NCI-H2171 treated with DMSO at 0.1 percent for 48 hours (cell line): ENCODE measurements at places on chromosomes 6 and 20.
A peak's percentile ranks its signal among the peaks of the same experiment; 100 is the strongest.

- no peak for DNase-seq
These were observed 6.4 kb upstream of the PSMG4 start for GRCh38 chr6:3252369-3252768.

DNA sequence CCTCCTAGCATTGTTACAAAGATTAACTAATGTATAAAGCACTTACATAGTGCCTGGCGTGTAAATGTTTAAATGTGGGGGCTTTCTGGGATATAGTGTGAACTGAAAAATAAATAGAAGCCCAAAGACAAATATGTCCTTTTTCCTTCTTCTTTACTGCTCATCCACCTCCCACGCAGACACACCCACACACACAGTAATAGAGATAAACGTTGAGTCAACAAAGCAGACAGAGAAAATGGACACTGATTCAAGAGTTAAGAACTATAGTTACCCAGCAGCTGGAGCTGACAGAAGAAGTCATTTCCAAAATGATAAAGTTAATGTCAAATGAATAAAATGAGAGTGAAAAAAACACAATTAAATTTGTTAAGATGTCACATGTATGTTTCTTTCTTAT, 68.3 kb downstream of the FHL5 start:
- DNase-seq: no peak

- DNase-seq: no peak
These were observed 28.1 kb upstream of the IBTK start for GRCh38 chr6:82275686-82276085.

DNA sequence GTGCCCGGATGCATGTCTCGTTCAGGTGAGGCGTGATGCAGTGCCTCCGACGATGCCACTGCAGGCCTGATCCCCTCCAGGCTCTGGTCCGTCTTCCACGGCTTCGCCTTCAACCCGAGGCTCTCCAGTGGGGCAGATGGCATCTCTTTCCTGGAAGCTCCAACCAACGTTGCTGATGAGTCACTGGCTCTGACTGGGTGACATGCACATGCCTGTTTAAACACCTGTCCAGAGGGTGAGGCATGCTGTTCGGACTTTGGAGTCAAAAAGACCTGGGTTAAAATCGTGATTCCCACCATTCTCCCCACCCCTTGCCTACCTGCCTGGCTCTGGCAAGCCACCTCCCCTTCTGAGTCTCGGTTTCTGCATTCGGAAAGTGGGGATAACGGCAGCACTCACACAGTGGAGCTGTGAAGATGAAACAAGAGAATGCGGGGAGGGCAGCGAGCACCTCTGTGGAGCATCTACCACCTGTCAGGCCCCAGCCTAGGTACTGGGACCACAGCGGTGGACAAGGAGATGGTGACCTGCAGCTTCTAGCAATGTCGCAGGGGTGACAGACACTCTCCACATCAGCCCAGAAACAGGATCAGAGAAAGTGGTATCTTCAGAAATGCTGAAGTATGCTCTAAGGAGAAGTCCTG, 8.5 kb upstream of the EDN3 start:
- peak; percentile 21 for DNase-seq

DNA sequence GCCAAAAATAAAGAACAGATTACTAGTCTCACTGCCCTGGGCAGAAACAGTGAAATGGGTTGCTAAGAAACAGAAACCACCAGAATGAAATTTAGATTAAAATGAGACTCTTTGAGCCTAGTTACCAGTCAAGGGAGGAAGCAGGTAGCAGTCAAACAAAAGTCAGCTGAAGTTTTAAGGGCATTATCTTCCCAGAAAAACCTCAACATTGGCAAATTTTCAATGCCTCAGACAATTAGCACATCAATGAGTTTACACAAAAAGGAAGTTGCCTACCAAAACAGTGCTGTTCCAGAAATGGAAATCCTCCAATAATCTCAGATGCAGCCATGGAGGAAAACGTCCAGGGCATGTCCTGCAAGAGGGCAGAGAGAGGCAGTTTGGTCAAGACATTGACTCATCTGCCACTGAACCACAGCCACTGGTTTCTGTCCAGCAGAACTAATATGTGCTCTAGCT, 399.7 kb upstream of the ADGRB3 start:
- no peak for DNase-seq

GRCh38 chr6:137787016-137787415, 80.0 kb upstream of the TNFAIP3 start:
- no peak for DNase-seq

DNA sequence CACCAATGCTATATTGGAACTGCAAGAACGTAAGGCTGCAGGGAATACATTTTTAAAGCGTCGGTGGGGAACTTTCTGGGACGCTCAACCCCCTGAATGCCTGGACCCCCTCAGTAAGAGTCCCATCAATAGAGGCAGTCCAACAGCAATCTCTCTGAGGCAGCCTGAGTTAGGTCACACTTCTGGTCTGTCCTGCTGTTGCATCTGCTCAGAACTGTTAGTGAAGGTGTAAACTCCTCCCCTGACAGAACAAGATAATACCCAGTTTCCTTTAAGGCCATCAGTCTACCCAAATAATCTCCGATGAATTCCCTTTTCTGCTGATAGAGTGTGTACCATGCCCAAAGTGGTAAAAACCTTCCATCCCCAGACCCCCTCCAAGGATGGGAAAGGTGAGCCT, 1.1 kb upstream of the RNGTT start:
- DNase-seq: no peak

DNA sequence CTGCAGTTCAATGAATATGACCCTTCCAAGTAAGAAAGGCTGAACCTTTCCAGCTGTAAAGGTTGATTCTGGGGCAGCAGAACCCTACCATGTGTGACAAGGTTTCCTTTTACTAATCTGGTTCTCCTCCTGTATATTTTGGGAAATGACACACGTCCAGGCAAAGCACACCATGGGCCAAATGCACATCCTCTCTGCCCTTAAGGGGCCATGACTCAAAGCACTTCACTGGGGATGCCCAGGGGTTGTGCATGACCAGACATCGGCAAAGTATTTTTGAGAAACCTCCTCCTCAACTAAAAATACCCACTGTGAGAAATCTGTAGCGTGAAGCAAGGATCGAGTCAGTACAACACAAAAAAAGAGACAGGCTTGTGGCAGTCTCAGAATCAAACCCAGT, 174.7 kb downstream of the BACH2 start:
- no peak for DNase-seq
